ENCODE measurements at places on chromosomes 7 and 10. TPM values are rescaled to one million over a fixed set of nuclear protein-coding genes. Genes with fewer than 3 reads are reported as not detected.

The SFTPA1 gene
- polyA plus RNA-seq = not detected

The KCND2 gene
- 2.5 TPM for polyA plus RNA-seq

The TMEM130 gene
- polyA plus RNA-seq = 4.4 TPM

The NPTX2 gene
- 9.2 TPM for polyA plus RNA-seq

The PKD2L1 gene
- 0.48 TPM for polyA plus RNA-seq

The GIMAP6 gene
- polyA plus RNA-seq = 10.7 TPM

The RELN gene
- 5.0 TPM for polyA plus RNA-seq

The RBP3 gene
- polyA plus RNA-seq = 0.06 TPM

The ZNF804B gene
- polyA plus RNA-seq = 0.04 TPM

The POT1 gene
- polyA plus RNA-seq = 18.2 TPM

The SEMA3D gene
- 14.4 TPM for polyA plus RNA-seq

The NAT16 gene
- 0.21 TPM for polyA plus RNA-seq

The C10orf143 gene
- polyA plus RNA-seq = 4.7 TPM

The MUC12 gene
- polyA plus RNA-seq = 3.3 TPM

The WDFY4 gene
- polyA plus RNA-seq = 3.5 TPM

The SLF2 gene
- 29.1 TPM for polyA plus RNA-seq

The IFIT2 gene
- polyA plus RNA-seq = 3.7 TPM

The TUBAL3 gene
- polyA plus RNA-seq = 33.9 TPM

The MYH16 gene
- polyA plus RNA-seq = 0.01 TPM

The OPN1SW gene
- 0.18 TPM for polyA plus RNA-seq

The GSTO2 gene
- 35.7 TPM for polyA plus RNA-seq

The CLCN1 gene
- 1.6 TPM for polyA plus RNA-seq

The GIMAP7 gene
- polyA plus RNA-seq = 14.7 TPM

The KCP gene
- polyA plus RNA-seq = 1.3 TPM

The KEL gene
- polyA plus RNA-seq = 181 TPM

The CREB5 gene
- polyA plus RNA-seq = 12.9 TPM

The GNGT1 gene
- not detected for polyA plus RNA-seq

The SPOCK2 gene
- 17.4 TPM for polyA plus RNA-seq

The WDR91 gene
- 5.7 TPM for polyA plus RNA-seq

The SLC16A9 gene
- 2.6 TPM for polyA plus RNA-seq

The IL6 gene
- 2.1 TPM for polyA plus RNA-seq

The STOX1 gene
- polyA plus RNA-seq = 5.8 TPM

The PPP1R3A gene
- 0.03 TPM for polyA plus RNA-seq

The MMP21 gene
- polyA plus RNA-seq = 0.28 TPM

The DNAJC9 gene
- 25.4 TPM for polyA plus RNA-seq

The FAM237B gene
- 0.16 TPM for polyA plus RNA-seq

The AP5Z1 gene
- 33.4 TPM for polyA plus RNA-seq

The PTPRZ1 gene
- polyA plus RNA-seq = 20.6 TPM

The IGFBP3 gene
- 115 TPM for polyA plus RNA-seq

The NCF1 gene
- 3.1 TPM for polyA plus RNA-seq

The POLR2J3 gene
- 40.4 TPM for polyA plus RNA-seq

The ZNF853 gene
- 5.7 TPM for polyA plus RNA-seq

The STRA8 gene
- not detected for polyA plus RNA-seq

The TAS2R4 gene
- 2.6 TPM for polyA plus RNA-seq

The SYT15 gene
- 2.5 TPM for polyA plus RNA-seq

The MRPS33 gene
- polyA plus RNA-seq = 95.7 TPM

The NPY4R2 gene
- 0.79 TPM for polyA plus RNA-seq

The CALML3 gene
- 0.09 TPM for polyA plus RNA-seq

The PALD1 gene
- 6.1 TPM for polyA plus RNA-seq

The TMEM196 gene
- polyA plus RNA-seq = 0.79 TPM

The PARG gene
- 21.5 TPM for polyA plus RNA-seq

The SH2D4B gene
- polyA plus RNA-seq = 0.01 TPM

The CPA2 gene
- 28.4 TPM for polyA plus RNA-seq

The PPP1R17 gene
- polyA plus RNA-seq = not detected

The ANKRD30A gene
- polyA plus RNA-seq = 0.01 TPM

The ASZ1 gene
- polyA plus RNA-seq = not detected
